ENCODE measurements at places on chromosomes 1 and 21. TPM values are rescaled to one million over a fixed set of nuclear protein-coding genes. Genes with fewer than 3 reads are reported as not detected.

GRCh38 chr1:247210376-247211117 lies 38.7 kb upstream of the ZNF124 start:
- peaks cover 9% of the 10 kb centered on the region for H3K4me1 ChIP-seq
- peaks cover 3% of the 10 kb centered on the region for H3K36me3 ChIP-seq
- peak overlapping the region; percentile 68 for H3K27ac ChIP-seq
- H3K27me3 ChIP-seq: no peaks in the 10 kb centered on the region
- peak; percentile 75 for DNase-seq

DNA sequence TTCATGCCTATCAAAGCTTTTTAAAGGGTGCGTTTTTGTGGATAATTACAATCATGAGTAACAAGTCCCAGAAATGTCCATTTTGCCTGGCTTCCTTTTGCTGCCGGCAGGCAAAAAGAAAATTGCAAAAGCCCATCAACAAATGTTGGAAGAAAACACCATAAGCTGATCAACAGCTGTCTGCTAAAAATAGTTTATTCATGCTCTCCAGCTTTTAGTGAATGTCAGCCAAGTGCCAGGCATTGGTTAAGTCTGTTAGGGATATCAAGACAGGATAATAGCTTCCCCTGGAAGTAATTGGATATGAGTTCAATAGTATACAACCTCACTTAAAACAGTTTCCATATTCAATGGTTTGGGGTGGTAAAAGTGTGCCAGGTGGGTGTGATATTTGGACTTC lies 13.6 kb upstream of the AGMAT start:
- no peaks in the 10 kb centered on the region for H3K27me3 ChIP-seq
- H3K27ac ChIP-seq: no peak overlapping the region
- no peaks in the 10 kb centered on the region for H3K4me1 ChIP-seq
- H3K4me3 ChIP-seq: no peak overlapping the region

The GSTM1 gene
- not detected for total RNA-seq

The TFF2 gene
- total RNA-seq: not detected
